T-cell (primary cell): ENCODE measurements at places on chromosomes 12 and 14.

- no peak for DNase-seq
Measured at GRCh38 chr12:119576118-119576810, 17.3 kb upstream of the TMEM233 start.

DNA sequence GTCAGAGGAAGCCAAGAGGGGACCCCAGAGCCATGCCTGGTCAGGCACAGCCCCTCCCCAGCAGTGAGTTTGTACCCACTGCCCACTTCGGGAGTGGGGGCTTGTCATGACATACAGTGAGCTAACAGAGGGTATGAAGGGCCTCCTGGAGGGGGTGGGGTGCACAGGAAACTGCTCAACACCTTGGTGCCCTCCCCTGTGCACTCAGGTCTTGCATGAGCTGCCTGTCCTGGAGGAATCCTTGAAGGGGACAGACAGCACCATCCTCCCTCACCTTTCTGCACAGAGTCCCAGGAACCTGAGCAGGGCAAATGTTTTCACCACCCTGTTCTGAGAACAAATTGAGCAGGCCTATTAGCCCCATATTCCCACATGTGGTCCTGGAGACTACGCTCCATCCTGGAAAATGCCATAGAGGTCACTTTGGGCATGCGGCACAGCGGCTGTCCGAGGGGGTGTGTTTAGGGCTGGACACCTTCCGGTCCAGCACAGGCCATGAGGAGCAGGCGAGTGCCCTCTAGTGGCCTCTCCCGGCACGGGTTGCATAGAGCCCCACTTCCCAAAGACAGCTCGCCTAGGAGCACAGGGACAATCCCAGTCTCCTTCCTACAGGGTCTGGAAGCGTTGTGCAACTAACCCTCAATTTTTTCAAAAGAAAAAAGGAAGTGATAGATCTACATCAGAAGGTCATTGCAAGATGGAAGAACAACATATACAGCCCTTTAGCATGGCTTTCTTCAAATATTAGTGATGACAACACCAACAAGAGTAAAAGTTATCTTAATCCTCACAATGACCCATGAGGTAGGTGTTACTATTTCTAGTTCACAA is 31.9 kb upstream of the ZFP36L1 start:
- no peak for DNase-seq

- no peak for DNase-seq
Measured at GRCh38 chr12:69435644-69436043, 34.5 kb upstream of the FRS2 start.

DNA sequence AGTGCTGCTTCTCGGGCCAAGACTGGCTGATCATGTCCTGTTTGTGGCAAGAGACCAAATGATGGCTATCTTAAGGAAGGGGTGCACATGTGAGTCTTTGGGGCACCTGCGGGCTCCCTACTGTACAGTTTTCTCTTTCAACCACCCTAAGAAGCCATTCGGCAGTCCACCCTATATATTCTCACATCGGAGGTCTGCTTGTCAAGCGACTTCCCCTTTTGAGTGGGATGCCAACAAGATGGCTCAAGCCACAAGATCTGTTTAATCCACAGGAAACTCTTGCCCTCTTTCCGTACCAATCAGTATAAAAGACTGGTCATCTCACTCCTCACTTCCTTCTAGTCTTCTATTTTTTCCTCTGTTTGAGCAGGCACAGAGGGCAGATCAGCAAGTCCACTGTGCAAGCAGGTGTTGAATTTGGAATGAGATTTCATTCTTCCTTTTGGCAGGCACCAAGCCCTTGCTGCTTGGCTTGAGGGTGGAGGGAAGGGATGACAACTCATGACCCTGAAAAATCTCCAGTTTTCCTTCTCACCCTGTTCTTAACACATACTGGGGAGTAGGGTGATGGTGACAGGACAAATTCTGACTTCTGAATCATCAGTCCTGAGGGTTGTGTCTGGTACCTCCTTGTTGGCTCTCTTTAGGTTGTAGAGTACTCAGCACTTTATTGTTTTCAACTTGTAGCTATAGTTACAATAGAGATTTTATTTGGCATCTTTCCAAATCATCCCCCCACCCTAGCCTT is 17.6 kb downstream of the LACRT start:
- DNase-seq = no peak

GRCh38 chr14:90301122-90301521 is 30.6 kb downstream of the NRDE2 start:
- no peak for DNase-seq

GRCh38 chr14:20645481-20645880 is 4.0 kb upstream of the OR6S1 start:
- DNase-seq = no peak

DNA sequence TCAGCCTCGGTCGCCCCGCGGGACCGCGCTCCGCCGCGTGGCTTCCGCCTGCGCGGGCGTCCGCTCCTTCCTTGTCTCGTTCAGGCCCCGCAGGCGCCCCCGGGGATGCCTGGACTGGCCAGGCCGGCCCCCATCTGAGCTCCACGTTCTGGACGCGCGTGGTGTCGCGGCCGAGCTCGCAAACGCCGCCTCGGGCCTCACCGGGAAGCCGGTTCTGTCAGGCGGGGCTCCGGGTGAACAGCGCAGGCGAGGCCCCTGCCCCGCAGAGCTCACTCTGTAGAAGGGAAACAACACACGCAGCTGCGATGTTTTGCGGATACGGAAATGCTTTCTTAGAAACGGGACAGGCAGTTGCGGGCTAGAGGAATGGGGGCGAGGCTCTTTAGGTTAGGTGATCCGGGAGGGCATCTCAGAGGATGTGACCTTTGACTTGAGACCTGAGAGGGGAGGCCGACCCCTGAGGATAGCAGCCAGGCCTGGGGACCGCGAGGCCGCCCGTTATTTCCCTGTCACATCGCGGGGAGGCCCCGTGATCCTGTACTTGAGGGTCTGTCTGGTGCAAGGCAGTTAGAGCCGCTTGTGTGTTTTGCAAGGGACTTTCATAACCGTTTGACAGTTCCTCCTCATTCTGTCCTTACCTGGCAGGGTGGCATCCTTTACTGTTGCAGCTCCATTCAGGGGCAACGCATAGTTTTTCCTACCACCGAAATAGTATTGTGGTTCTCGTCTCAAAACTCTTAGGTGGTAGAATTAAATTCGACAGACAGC is 584 bp downstream of the VRK1 start:
- peak; percentile 57 for DNase-seq

DNA sequence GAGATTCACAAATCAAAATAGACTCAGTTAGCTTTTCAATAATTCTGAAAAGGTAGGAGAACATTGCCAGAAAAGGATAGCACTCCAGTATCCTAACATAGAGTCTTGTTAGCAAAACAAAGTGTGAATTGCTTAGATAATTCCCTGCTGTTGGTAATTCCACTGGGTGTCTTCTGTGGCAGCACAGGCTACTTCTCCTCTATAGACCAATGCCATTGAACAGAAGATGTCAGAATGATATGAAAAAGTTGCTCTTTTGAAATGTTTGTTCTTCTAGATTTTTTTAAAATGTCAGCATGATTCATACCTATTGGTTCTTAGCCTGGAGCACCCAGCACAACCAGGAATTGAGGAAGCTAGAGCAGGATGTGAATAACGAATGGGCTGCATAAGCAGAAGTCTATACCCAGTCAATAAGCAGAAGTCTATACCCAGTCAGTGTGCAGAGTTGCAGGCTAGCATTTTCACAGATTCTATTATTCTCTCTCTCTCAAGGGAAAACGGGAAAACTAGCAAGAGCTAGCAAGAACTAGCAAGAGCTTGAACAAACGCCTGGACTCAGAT is 112.8 kb downstream of the SYT1 start:
- DNase-seq = no peak

DNA sequence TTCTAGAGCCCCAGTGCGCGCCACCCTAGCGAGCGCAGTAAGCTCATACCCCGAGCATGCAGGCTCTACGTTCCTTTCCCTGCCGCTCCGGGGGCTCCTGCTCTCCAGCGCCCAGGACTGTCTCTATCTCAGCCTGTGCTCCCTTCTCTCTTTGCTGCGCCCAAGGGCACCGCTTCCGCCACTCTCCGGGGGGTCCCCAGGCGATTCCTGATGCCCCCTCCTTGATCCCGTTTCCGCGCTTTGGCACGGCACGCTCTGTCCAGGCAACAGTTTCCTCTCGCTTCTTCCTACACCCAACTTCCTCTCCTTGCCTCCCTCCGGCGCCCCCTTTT is 791 bp downstream of the TMEM233 start:
- no peak for DNase-seq

DNA sequence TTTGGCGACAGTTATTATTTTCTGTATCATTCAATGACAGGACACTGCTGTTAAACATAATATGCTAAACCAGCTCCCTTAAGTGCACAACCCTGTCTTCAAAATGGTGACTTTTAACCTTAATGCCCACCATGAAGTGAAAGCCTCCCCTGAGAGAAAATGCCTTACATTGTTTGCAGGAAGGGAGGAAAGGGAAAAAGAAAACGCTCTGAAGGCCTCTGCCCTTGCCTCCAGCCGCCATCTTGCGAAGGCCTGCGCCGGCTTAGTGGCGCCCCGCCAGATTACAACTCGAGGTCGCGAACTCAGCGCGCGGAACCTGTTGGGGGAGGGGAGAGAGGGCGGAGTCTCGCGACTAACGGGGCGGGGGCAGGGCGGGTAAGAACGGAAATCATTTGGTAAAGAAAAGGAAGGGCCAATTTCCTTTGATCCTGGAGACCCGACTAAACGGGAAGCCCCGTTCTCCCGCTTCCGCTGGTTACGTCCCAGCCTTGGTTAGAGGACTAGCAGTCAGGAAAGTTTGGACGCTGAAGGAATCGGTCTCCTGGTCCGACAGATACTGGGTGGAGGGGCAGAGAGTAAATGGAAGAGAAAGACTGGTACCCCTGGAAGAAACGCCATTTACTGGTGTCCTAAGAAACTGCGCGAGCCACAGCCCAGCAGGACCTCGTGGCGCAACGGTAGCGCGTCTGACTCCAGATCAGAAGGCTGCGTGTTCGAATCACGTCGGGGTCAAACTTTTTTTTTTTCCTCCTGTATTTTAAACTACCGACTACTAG is 11.6 kb upstream of the TMPO start:
- peak; percentile 89 for DNase-seq

GRCh38 chr14:80996049-80996901 is 40.9 kb downstream of the TSHR start:
- DNase-seq = peak; percentile 14

- DNase-seq = no peak
Measured at GRCh38 chr12:43893670-43894069, 57.8 kb downstream of the TMEM117 start.

DNA sequence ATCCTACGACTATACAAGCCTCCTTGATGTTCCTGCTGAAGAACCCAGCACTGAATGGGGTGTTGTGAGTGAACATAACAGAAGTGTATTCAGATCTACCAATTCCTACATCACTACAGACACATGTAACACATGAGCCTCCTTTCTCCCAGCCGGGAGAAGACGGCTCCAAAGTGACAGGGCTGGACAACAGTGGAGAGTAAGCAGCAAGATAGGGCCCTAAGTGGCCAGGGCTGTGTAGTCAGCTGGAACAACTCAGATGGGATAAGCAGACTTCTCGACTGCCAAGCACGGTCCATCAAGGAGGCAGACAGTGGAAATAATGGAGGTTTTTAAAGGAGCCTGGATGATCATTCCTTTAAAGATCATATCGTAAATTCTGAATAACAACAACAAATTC is 73.5 kb downstream of the TTC7B start:
- no peak for DNase-seq

GRCh38 chr12:94182986-94183707 is 34.8 kb downstream of the PLXNC1 start:
- DNase-seq = no peak

DNA sequence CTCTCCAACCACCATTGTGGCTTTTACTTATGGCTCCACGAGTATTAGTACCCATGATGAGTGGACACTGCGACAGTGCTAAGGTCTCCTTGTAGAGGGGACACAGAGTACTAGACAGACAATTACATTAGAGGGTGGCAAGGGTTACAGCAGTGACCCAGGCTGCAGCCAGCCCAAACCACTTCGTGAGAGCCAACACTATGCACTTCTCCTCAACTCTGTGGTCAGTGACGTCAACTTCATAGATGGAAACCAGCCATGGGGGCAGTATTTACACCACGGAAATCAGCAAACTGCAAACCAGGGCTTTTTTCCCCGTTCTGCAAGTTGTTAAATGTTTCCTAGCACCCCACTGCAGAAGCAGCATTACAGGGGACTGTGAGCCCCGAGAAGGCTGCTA is 61.6 kb upstream of the ZFP36L1 start:
- DNase-seq = no peak

DNA sequence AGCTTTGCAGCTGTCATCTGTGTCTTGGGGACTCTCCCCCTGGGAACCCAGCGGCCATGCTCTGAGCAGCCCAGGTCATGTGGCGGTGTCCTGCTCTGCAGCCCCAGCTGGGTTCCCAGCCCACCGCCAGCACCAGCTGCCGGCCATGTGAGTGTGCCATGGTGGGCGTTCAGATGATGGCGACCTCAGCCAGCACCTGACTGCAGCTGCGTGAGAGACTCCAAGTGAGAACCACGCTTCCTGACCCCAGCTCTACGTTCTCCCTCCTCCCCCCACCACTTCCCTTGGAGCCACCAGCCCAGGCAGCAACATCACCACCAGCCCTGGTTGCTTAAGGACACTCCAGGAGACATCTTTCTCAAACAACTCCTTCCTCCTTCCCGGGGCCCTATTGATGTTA is 68.8 kb downstream of the SLC24A4 start:
- no peak for DNase-seq

- DNase-seq = peak; percentile 95
Measured at GRCh38 chr12:55929306-55929791, 1.6 kb upstream of the DGKA start.

GRCh38 chr12:46379352-46379751 is 6.8 kb upstream of the SLC38A2 start:
- no peak for DNase-seq

- no peak for DNase-seq
Measured at GRCh38 chr12:82596483-82596882, 90.2 kb upstream of the TMTC2 start.
